ENCODE measurements at places on chromosomes 4 and X.

GRCh38 chr4:3657902-3658529 is 108.2 kb upstream of the ADRA2C start:
- DNase-seq, result no peak

GRCh38 chrX:136711147-136711546 is 63.2 kb downstream of the CD40LG start:
- DNase-seq, result no peak

- no peak for DNase-seq
Measured at GRCh38 chrX:20269848-20270561, 3.3 kb upstream of the RPS6KA3 start.

- no peak for DNase-seq
Measured at GRCh38 chr4:147901916-147902315, 170.0 kb downstream of the ARHGAP10 start.

DNA sequence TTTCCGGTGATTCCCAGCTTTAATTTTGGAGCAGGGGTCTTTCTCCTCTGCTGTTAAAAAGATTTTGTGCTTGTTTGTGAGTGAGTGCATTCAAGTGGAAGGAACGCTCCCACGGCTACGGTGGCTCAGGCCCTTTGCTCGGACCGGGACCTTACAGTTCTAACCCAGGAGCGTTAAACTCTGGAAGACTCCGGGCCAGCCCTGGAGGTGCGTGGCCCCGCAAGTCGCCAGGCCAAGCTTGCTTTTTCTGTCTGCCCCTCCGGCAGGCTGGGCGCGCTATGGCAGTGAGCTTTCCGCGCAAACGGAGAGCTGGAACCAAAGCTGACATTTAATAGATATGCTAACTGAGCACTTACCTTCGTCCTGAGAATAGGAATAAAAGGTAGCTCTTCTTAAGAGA is 18.3 kb upstream of the PITX2 start:
- DNase-seq, result no peak

GRCh38 chr4:53617101-53617680 is 25.9 kb upstream of the LNX1 start:
- DNase-seq, result no peak

- DNase-seq, result no peak
Measured at GRCh38 chr4:622996-623913, 2.1 kb upstream of the PDE6B start.

DNA sequence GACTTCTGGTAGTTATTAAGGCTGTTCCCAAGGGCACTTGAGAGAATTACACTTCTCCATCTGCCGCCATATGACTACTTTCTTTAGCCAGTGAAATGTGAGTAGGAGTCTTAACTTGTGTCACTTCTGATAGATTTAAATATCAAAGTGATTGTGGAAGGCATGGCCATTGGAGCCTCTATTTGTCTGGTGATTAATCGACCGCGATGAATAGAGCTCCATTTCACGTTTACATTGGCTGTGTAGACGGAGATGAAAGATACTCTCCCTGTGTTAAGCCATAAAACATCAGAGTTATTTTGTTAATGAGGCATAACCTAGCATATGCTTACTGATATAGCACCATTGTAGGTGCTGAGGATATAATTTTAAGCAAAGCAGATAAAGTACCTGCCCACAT is 852.4 kb downstream of the CCSER1 start:
- DNase-seq, result no peak

DNA sequence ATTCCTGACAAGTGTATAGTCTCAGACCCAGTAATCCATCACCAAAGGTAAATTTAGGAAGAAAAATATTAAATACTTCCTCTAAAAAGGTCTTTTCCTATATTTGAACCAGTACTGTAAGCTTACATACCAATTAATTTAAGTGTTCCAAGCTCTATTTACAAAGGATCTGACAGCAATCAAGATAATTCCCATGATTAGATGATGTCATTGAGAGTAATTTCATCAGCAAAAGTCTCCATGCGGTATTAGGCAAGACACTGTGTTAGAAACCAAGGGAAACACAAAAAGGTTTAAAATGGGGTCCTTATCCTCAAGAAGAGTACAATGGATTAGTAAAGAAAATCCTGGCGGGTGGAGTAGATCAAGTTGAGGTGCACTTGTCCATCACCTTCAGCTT is 198.5 kb downstream of the PRDM5 start:
- no peak for DNase-seq

DNA sequence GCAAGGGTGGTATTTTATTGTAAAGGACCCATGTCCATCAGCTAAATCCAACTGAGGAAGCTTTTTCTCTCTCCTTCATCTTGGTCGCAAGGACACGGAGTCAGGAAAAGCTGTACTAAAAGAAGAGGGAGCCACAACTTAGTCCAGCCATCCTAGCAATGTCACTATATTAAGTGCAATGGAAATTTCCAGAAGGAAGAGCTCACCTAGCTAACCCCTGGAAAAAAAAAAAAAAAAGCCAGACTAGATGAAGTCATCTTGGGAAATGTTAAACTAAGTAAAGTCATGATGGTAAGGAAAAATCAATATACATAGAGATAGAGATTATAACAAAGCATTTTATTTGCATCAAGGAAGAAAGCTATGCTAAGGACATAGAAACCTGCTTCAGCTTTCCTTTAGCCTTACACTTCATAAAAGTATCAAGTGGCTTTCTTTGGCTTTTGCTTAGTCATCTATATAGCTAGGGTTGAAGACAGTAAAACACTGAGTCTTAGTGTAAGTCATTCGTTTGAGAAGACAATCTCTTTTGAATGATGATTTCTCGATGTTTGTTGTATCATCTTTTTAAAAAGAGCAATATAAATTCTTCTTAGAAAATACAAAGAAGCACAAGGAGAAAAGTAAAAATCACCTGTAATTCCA is 18.6 kb upstream of the CA5B start:
- DNase-seq, result no peak

DNA sequence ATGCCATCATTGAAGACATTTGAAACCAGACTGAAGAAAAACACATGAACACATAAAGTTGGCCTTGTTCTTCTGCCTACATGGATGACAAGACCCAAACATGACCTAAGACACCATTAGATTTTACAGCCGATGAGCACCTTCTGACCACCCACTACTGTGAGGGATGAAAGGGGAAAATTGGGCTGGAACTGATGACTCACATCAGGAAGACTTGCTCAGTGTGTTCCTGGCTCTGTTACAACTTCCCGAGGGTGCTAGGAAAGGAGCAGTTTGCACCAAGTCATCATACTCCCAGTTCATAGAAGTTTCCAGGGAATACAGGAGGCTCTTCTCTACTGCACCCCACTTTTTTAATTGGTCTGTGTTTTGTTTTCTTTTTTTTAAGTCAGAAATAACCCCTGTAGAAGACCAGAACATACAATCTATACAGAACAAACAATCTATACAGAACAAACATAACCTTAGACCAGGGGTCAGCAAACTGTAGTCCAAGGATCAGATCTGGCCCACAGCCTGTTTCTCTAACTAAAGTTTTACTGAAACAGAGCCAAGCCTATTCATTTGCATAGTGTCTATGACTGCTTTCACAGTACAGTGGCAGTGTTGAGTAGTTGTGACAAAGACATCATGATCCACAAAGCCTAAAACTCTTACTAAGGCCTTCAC is 25.3 kb downstream of the BTC start:
- DNase-seq, result no peak

- DNase-seq, result no peak
Measured at GRCh38 chr4:111213531-111213930, 590.7 kb upstream of the PITX2 start.

DNA sequence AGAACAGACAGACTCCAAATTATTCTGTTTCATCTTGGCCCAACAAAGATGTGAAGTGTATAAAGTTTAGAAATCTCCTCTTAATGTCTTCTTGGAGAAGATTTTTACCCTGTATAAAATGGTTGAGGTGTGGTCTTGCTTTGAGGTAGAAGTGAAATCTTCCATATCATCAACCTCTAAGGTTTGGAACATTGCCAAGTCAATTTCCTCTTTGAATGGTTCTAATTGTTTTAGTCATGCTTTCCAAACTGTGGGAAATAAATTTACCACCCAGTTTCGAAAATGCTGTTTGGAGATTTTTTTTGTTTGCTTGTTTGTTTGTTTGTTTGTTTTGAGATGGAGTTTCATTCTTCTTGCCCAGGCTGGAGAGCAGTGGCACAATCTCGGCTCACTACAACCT is 174.1 kb upstream of the ADAMTS3 start:
- no peak for DNase-seq

- no peak for DNase-seq
Measured at GRCh38 chr4:106343865-106344646, 24.5 kb downstream of the GIMD1 start.

DNA sequence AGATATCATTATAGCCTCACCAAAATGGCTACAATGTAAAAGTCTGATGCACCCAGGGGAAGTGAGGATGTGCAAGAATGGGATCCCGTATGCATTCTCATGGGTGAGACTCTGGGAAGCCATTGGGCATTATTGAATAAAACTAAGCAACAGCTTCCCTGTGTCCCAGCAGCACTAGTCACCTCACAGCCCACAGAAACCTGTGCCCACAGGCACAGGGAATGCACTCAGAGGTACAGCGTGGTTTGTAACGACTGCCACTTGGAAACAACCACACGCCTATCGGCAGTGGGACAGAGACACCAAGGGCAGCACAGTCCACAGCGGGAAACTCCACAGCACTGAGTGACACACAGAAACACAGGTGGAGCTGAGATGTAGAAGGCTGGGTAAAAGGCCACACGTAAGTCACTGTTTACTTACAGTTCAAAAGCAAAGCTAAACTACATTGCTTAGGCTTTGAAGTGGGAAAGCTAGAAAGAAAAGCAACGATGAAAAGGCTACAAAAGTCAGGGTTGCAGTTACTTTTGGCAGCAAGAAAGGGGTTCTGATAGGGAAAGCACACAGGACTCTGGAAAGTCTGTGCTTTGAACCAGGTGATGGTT is 69.2 kb downstream of the HAUS3 start:
- DNase-seq, result no peak

DNA sequence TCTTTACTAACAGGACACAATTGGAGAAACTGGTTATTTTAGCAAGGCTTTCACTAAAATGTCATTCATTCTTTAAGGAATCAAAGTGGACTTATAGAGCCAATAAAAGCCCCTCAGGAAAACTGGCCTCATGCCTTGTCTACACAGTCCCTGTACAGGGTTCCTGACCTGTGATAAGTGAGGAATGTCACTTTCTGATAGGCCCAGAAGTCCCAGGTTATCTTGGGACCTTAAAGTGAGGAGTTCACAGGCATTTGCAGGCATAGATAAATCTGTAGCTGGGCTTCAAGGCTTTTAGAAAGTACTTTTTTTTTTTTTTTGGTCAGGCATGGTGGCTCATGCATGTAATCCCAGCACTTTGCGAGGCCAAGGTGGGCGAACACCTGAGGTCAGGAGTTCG is 19.4 kb upstream of the STPG2 start:
- no peak for DNase-seq

DNA sequence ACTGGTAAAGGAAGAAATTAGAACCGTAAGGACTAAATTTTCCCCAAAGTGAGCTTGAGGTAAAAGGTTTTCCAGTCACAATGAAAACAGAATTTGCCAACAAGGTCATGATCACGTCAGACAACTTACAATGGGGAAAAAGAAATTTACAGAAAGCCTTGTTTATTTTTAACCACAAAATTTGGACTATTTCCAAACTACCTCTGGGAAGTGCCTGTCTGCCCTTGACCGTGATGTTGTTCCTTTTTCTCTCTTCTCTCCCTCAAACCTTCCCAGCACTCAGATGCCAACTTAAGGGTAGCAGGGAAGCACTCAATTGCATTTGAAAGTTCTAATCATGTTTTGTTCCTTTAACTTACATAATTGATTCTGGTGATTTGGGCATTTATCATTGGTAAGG is 32.5 kb downstream of the MEPE start:
- no peak for DNase-seq

DNA sequence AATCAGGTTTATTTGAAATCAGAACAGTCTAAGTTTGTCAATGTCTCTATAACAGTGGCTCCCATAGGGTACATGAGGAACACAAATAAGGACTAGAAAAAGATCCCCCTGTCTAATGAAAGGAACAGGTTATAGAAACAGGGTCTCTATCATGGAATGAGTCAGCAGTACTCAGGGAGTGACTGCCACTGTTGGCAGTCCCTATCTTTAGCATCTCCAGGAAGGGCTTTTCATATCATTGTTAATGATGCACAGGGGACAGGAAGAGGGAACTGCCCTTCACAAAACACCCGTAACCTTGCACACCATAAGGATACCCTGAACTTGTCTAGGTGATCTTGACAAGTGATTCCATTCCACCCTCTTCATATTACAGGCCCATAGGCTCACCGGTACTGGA is 38.5 kb upstream of the SMIM10L2A start:
- no peak for DNase-seq

DNA sequence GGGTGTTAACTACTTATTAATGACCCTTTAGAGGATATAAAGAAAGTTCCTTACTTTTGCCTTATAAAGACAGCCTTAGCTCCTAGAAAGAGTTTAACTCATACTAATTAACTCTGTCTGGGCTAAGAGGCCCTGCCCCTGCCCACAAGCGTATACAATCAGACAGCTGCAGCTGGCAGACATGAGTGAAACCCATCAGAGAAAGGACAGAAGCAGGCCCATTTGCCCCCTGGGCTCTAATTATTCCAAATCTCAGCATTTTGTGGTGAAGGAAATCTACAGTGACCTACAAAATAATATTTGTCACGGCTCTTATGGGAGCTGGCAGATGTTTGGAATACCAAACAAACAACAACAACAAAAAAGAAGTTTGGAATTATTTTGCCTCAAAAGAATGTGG is 71.8 kb downstream of the CHRDL1 start:
- DNase-seq, result no peak

- DNase-seq, result no peak
Measured at GRCh38 chr4:103425406-103425805, 227.3 kb upstream of the CENPE start.

DNA sequence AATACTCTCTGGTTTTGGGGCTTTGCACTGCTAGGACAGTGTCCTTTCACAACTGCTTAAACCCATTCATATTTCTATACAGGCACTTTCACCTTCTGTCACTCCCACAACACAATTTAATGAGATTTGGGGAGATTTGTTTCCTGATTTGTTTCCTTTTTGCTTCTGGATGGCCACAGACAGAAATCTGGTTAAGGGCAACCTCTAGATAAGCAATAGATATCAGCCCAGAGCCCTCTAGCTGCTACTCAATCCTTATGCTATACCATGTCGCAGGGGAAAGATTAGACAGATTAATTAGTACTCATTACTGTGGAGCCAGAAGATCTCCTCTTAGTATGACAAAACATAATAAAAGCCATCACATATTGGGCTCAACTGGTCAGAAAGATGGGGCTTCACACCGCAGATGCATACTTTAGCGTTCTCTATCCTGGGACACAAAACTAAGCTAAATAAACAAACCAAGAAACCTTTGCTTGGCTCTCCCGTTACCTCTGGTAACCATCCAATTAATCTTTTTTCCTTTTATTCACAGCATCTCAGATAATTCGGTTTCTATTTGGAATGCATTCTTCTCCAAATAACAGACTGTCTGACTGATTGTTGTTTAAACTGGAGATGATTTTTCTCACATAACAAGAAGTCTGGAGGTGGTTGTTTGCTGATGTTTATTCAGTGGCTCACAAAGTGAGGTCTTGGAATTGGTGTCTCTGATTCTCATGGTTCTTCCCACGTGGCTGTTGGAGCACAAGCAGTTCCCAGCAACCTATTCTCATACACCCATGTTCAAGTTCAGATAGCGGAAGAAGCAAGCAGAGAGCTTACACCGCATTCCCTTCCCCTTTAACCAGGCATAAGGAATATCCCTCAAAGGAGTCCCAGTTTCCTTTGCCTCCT is 41.0 kb upstream of the ZNF330 start:
- no peak for DNase-seq

- DNase-seq, result no peak
Measured at GRCh38 chrX:131068945-131069719, 11.0 kb downstream of the ARHGAP36 start.

GRCh38 chr4:87025614-87026041 is 90.8 kb downstream of the AFF1 start:
- no peak for DNase-seq

- DNase-seq, result no peak
Measured at GRCh38 chr4:67891645-67892044, 7.8 kb upstream of the TMPRSS11D start.

Data from CD4-positive, alpha-beta T cell treated with Interleukin-4 for 1 hour (primary cell).